K562 (cell line): ENCODE measurements at places on chromosomes 4 and X.

DNA sequence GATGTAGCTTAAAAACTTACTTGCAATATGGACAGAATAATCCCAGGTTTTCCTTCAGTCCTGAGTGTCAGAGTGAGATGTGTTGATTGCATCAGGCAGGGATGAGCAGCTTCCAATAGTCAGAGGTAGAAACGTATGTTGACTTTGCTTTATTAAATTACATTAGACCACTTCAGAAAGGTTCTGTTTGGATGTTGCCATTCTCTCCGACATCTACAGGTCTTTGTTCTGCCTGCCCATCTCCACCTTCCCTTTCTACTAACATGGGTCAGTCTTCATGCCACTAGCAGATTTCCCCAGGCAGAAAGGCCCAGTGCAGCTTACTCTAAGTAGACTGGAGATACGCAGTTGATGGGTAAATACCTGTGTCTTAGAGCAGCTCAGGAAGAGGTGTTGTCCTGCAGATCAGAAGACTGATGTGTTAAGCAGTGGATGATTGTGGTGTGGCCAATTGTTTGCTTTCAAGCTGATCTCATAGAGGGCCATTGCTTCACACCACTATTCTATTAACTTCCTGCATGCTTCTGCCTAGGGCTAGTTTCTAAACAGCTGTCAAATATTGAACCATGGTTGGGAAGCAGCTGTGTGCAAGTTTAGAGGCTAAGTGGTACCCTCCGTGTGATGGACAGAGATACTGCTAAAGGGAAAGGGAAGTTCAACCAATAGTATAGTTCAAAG lies 1.8 kb downstream of the FRMPD4 start:
- H3K4me3 ChIP-seq: no peak overlapping the region
- DNase-seq: no peak
- H3K27me3 ChIP-seq: no peaks in the 10 kb centered on the region
- H3K36me3 ChIP-seq: no peaks in the 10 kb centered on the region
- no peak overlapping the region for H3K27ac ChIP-seq

DNA sequence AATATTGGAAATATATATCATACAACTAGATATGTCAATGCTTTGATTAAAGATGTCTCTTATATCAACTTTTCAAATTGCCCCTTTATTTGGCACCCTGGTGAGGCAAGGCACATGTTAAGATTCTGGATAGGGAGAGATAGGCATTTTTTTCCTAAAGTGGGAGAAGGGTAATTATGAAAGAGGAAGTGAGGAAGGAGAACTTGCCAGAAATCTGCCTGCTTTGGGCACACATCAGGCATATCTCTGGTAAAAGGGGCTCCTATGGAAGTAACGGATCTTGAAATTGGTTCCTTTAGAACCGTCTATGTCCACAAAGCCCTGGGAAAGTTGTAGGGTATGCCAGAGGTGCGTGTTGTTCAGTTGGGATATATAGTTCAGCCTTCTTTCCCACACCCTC lies 5.7 kb downstream of the IL15 start:
- H3K4me3 ChIP-seq: no peak overlapping the region
- no peak overlapping the region for H3K27ac ChIP-seq
- DNase-seq: no peak
- H3K4me1 ChIP-seq: no peaks in the 10 kb centered on the region
- no peaks in the 10 kb centered on the region for H3K27me3 ChIP-seq

DNA sequence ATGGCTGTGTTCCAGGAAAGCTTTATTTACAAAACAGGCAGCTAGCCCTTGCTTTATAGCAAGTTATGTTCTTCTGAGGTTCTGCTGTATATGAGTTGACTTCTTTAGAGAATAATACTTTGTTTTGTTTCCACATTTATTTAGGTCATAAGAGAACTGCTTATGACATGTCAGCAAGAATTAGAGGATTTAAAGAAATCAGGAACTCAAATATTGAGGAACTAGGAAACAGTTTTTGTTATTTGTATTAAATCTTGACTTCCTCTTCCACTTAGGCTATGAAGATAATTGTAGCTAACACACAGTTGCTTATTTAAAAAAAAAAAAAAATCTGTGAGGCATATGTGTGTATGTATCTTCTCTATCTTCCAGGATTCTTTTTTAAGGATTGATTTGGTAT lies 14.3 kb downstream of the ZRSR2 start:
- DNase-seq: no peak
- peaks cover 30% of the 10 kb centered on the region; the same call in 2 of the 3 replicates for H3K36me3 ChIP-seq
- H3K27me3 ChIP-seq: no peaks in the 10 kb centered on the region
- H3K4me1 ChIP-seq: no peaks in the 10 kb centered on the region

GRCh38 chrX:21503593-21503992 lies 129.4 kb downstream of the CNKSR2 start:
- no peaks in the 10 kb centered on the region for H3K36me3 ChIP-seq
- no peak overlapping the region for H3K4me3 ChIP-seq
- DNase-seq: no peak
- no peak overlapping the region for H3K27ac ChIP-seq
- H3K4me1 ChIP-seq: no peaks in the 10 kb centered on the region
- H3K27me3 ChIP-seq: no peaks in the 10 kb centered on the region

DNA sequence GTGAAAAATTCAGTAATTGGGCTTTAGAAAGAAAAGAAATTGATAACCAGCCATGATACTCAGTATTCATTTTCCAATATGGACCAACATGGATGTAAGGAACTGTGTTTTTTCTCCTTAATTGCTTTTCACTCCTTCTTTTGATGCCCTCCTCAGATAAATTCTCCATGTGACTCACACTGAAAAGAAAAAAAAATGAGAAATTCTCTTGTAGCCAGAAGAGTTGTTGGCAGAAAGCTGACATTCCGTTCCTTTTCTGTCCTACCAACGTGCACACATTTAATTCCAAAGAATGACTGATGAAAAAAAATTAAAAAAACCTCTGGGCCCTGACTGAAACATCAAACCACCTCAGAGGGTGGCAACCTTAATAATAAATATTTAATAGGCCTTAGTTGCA lies 153.1 kb downstream of the AMELX start:
- H3K4me1 ChIP-seq: peaks cover 5% of the 10 kb centered on the region; the same call in 2 of the 3 replicates
- DNase-seq: no peak
- H3K4me3 ChIP-seq: no peak overlapping the region
- H3K27ac ChIP-seq: no peak overlapping the region
- no peaks in the 10 kb centered on the region for H3K27me3 ChIP-seq

DNA sequence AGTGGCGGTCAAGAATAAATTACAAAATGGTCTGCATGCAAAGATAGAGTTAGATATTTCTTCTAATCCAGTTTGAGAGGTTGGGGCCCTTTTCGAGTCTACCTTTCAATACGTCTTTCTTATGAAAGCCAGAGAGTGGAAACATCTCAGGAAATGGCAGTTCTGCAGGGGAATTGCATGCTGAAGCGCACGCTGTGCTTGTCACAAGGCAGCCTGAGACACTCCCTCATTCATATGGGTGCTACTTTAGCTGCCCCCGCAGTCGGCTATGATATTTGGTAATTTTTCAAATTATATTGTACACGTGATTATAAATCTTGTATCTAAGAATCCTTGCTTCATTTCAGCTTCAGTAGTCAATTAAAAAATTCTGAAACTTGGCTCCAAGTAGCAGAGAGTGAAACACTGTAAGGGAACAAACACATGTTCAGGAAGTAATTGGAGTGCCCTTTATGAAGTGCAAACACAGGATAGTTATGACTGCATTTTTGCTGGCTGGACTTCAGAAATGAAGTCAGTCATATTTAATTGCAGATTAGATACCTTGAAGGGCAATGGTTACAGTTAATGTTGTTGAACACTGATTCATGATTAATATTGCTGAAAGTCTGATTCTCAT lies 145.5 kb upstream of the NAP1L5 start:
- H3K36me3 ChIP-seq: no peaks in the 10 kb centered on the region
- H3K27me3 ChIP-seq: no peaks in the 10 kb centered on the region
- H3K4me1 ChIP-seq: no peaks in the 10 kb centered on the region
- H3K27ac ChIP-seq: no peak overlapping the region

- no peaks in the 10 kb centered on the region for H3K27me3 ChIP-seq
- no peak for DNase-seq
- H3K36me3 ChIP-seq: no peaks in the 10 kb centered on the region
- H3K27ac ChIP-seq: no peak overlapping the region
- H3K4me3 ChIP-seq: no peak overlapping the region
These were observed 26.1 kb downstream of the ARFIP1 start for GRCh38 chr4:152805818-152806217.

- H3K4me1 ChIP-seq: no peaks in the 10 kb centered on the region
- H3K36me3 ChIP-seq: no peaks in the 10 kb centered on the region
- H3K4me3 ChIP-seq: no peak overlapping the region
These were observed 457.4 kb downstream of the CENPC start for GRCh38 chr4:67087897-67088296.

DNA sequence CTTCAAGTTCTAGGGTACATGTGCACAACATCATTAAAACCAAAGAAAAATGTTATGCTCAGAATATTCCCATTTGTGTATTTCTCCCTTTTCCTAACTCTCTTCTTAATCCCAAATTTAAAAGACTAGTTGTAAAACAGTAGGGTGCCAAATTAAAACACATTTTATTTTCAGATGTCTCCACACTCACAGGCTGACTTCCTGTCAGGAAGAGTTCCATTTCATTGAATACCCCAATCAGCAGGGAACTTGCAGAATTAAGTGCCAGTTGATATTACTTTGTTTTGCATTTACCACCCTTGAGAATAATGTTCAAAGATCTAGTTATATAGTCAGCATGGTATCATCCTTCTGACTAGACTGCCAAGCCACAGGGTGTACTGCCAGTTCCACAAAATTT lies 207.9 kb downstream of the MAB21L2 start:
- H3K27me3 ChIP-seq: no peaks in the 10 kb centered on the region
- H3K27ac ChIP-seq: no peak overlapping the region
- H3K4me1 ChIP-seq: peaks cover under 1% of the 10 kb centered on the region; the same call in 1 of the 3 replicates
- DNase-seq: no peak
- no peaks in the 10 kb centered on the region; the same call in 2 of the 3 replicates for H3K36me3 ChIP-seq

- no peak for DNase-seq
- no peaks in the 10 kb centered on the region for H3K27me3 ChIP-seq
- no peaks in the 10 kb centered on the region for H3K4me1 ChIP-seq
These were observed 62.0 kb downstream of the HTT start for GRCh38 chr4:3136454-3136853.

GRCh38 chr4:164956766-164957643 lies 20.5 kb downstream of the TRIM61 start:
- H3K36me3 ChIP-seq: no peaks in the 10 kb centered on the region
- H3K4me3 ChIP-seq: peak overlapping the region; percentile 40
- no peaks in the 10 kb centered on the region for H3K4me1 ChIP-seq
- DNase-seq: peak; percentile 50
- 0 out of 3 replicates have a peak, but pooled peaks cover 2% of the 10 kb centered on the region for H3K27me3 ChIP-seq

DNA sequence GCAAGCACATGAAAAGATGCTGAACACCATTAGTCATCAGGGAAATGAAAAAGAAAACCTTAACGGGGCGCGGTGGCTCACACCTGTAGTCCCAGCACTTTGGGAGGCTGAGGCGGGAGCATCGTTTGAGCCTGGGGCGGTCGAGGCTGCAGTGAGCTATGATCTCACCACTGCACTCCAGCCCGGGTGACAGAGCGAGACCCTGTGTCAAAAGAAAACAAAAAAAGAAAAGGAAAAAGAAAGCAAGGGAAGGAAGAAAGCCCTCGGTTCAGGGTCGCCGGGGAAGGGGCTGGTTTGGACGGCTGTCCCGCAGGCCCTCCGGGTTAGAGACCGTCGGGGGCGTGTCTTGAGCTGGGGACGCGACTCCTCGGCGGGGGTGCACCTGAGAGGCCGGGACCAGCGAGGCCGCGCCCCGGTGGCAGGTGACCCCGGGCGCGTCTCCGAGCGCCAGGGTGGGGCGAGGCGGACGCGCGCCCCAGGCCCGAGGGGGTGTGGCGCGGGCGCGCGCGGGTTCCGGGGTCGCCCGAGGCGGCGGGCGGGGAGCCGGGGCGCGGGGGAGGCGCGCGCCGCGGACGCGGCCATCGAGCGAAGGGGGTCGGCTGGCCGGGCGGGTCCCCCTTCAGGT lies 478 bp upstream of the PLXNA3 start:
- no peaks in the 10 kb centered on the region for H3K27me3 ChIP-seq
- peaks cover 27% of the 10 kb centered on the region; the same call in 2 of the 3 replicates for H3K36me3 ChIP-seq
- DNase-seq: peak; percentile 88
- peaks cover 7% of the 10 kb centered on the region; the same call in 1 of the 3 replicates for H3K4me1 ChIP-seq

GRCh38 chr4:47432749-47433148 lies 30.8 kb downstream of the COMMD8 start:
- no peaks in the 10 kb centered on the region for H3K4me1 ChIP-seq
- H3K27me3 ChIP-seq: no peaks in the 10 kb centered on the region
- DNase-seq: no peak
- no peaks in the 10 kb centered on the region for H3K36me3 ChIP-seq
- no peak overlapping the region for H3K4me3 ChIP-seq

DNA sequence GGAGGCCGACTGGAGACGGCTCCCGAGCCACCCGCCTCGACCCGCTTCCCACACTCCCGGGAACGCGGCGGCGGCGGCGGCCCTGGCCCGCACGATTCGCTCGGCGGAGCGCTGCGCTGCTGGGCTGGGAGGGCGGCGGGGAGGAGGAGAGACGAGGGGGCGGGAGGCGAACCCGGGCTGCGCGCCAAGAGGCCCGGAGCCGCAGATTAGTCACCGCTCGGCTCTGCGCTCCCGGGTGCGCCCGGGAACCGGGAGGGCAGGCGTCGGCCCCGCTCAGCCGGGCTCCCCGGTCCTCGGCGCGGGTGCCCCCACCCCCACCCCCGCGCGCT lies 11.2 kb upstream of the BCOR start:
- H3K4me1 ChIP-seq: peaks cover 65% of the 10 kb centered on the region
- H3K27me3 ChIP-seq: no peaks in the 10 kb centered on the region
- no peaks in the 10 kb centered on the region for H3K36me3 ChIP-seq
- DNase-seq: peak; percentile 69

DNA sequence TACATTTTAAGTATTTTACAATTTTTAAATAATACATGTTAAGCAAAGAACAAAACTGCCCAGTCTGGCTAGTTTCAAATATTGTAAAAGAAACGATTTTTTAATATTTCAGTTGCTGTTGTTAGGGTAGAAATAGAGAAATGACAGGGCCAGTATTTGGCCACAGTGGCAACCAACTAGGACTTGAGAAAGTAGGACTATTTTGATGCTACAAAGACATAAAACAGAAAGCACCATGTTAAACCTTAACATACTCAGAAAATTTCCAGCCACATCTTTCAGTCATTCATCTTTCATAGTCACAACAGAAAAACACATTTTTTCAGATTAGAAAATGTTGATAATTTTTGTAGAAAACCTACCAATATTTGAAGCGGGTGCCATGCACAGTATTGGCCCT lies 104.5 kb downstream of the MBNL3 start:
- no peaks in the 10 kb centered on the region for H3K4me1 ChIP-seq
- H3K36me3 ChIP-seq: no peaks in the 10 kb centered on the region
- no peaks in the 10 kb centered on the region for H3K27me3 ChIP-seq

GRCh38 chrX:120365320-120365719 lies 3.4 kb downstream of the ATP1B4 start:
- DNase-seq: peak; percentile 32
- H3K27ac ChIP-seq: no peak overlapping the region
- H3K27me3 ChIP-seq: no peaks in the 10 kb centered on the region
- peaks cover 7% of the 10 kb centered on the region; the same call in 1 of the 3 replicates for H3K4me1 ChIP-seq
- no peaks in the 10 kb centered on the region for H3K36me3 ChIP-seq

- no peaks in the 10 kb centered on the region for H3K36me3 ChIP-seq
- H3K4me3 ChIP-seq: no peak overlapping the region
- no peak for DNase-seq
These were observed 53.7 kb downstream of the C4orf46 start for GRCh38 chr4:158617956-158618355.

- no peak overlapping the region for H3K27ac ChIP-seq
- no peak overlapping the region for H3K4me3 ChIP-seq
- peak; percentile 67 for DNase-seq
- H3K36me3 ChIP-seq: no peaks in the 10 kb centered on the region
These were observed 7.8 kb upstream of the SH3TC1 start for GRCh38 chr4:8191136-8191747.

GRCh38 chrX:68686097-68686977 lies 38.9 kb downstream of the STARD8 start:
- H3K27ac ChIP-seq: peak overlapping the region; percentile 80
- H3K36me3 ChIP-seq: no peaks in the 10 kb centered on the region; the same call in 2 of the 3 replicates
- no peaks in the 10 kb centered on the region for H3K27me3 ChIP-seq
- H3K4me3 ChIP-seq: peak overlapping the region; percentile 45
